ENCODE measurements at places on chromosomes 6 and 20.

DNA sequence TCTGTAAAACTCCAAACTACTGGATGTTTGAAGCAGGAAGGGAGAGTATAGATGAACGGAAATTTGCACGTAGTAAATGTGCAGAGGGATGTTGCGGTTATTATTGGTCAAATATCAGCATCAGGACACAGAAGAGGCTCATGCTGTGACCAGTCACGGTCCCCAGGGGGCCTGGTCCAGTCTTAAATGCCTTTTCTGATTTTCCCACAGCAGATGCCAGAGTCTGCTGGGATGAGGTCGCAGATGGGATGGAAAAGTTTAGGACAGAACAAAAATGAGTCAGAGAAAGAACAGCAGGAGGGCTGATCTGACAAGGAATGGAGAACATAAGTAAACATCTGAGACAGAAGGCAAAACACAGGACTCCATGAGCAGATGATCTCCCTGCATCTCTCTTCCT lies 11.7 kb upstream of the SIRPG start:
- no peak for DNase-seq

DNA sequence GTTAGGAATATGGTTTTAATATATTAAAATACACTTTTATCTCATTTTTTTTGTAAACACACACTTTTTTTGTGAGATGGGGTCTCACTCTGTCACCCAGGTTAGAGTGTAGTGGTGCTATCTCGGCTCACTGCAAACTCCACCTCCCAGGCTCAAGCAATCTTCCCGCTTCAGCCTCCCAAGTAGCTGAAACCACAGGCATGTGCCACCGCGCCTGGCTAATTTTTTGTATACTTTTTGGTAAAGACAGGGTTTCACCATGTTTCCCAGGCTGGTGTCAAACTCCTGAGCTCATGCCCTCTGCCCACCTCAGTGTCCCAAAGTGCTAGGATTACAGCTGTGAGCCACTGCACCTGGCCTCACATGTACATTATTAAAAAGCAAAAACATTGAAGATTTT lies 10.8 kb downstream of the IPCEF1 start:
- no peak for DNase-seq

- DNase-seq: no peak
Measured at GRCh38 chr6:133816171-133816570, 72.7 kb upstream of the TCF21 start.

- no peak for DNase-seq
Measured at GRCh38 chr6:149897015-149897697, 757 bp downstream of the RAET1E start.

GRCh38 chr20:59636766-59637370 lies 32.5 kb downstream of the PHACTR3 start:
- no peak for DNase-seq

- DNase-seq: no peak
Measured at GRCh38 chr6:6995328-6995727, 112.4 kb upstream of the RREB1 start.

DNA sequence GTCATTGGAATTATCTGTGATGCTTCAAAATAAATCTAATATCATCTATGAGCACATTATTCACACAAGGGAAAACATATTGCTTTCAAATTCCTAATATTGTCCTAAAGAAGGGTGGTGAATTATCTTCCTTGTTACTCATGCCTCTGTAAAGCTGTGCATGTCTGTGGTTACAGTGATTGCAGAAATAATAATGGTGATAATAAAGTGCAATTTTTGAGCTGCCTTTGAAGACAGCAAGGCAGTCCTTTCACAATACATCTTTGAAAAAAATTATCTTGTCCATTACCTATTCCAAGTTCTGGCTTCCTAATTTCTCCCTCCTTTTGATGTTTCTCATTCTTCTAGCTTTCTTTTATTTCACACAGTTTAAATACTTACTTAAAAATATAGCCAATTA lies 442.1 kb upstream of the EYS start:
- no peak for DNase-seq

DNA sequence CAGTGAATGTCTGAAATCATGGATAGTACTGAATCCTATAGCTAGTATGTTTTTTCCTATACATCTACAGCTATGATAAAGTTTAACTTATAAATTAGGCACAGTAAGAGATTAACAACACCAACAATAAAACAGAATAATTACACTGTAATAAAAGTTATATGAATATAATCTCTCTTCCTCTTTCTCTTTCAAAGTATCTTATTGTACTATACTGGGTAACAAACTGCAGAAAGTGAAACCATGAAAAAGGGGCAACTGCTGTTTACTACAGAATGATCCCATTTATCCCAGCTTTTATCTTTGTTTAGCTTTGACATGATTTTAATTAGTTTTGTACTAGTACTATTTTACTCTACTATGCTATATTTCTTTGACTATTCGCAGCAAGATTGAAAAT lies 25.8 kb downstream of the ESF1 start:
- DNase-seq: no peak

DNA sequence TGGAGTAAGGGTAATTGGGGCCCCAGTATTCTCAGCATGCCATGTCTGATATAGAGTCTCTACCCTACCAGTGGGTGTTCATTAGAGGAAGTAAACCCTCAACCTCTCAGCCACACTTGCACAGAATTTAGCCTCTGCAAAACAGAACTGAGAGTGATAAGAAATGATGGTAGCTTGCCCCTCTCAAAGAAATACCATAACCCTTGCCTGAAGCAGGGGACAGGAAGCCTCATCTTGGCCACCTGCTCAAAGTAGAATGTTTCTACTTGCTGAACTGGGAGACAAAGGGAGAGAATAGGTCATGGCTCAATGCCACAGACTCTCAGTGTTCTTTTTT lies 33.7 kb downstream of the SPTLC3 start:
- no peak for DNase-seq

DNA sequence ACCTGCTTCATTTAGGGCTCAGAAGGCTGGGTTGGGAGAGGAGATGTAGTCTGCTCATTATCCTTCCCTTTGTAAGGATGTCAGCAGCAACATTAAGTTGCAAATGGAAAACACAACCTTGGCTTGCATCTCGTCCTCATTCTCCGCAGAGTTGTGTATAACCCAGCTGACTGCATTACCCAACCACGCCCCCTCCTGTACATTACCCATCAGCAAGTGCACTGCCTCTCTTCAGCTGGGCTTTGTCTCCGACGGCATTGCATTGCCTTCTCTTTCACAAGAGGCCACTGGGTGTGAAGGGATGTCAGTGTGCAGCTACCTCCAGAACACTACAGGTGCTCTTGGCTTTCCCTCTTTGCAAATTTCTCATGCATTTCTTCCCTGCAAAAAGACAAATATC lies 128.7 kb upstream of the TSHZ2 start:
- no peak for DNase-seq

GRCh38 chr6:36128073-36128472 lies 2.2 kb upstream of the MAPK13 start:
- DNase-seq: no peak

- peak; percentile 18 for DNase-seq
Measured at GRCh38 chr6:15901141-15902115, 227.5 kb upstream of the MYLIP start.

DNA sequence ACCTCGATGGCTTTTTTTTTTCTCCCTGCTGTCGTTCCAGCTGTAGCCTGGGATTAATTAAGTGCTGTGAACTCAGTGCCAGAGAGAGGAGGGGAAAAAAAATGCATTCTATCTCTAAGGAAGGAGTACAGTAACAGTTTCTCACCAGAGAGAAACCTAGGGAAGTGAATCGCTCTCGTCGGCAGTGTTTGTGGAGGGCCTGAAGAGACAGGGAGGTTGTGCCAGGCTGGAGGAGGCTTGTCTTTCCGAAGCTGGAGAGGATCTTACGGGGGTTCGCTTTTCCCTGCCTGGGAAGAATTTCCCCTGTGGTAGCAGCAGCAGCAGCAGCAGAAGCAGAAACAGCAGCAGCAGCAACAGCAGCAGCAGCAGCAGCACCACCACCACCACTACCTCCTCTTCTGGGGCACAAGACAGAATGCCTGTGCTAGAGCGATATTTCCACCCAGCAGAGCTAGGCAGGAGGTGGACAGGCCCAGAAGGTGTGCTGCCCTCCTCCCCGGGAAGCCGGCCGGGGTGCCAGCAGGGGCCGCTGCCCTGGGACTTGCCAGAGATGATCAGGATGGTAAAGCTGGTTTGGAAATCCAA lies 186.5 kb downstream of the PDE7B start:
- DNase-seq: no peak

- DNase-seq: no peak
Measured at GRCh38 chr6:113995634-113996033, 24.7 kb upstream of the HDAC2 start.

DNA sequence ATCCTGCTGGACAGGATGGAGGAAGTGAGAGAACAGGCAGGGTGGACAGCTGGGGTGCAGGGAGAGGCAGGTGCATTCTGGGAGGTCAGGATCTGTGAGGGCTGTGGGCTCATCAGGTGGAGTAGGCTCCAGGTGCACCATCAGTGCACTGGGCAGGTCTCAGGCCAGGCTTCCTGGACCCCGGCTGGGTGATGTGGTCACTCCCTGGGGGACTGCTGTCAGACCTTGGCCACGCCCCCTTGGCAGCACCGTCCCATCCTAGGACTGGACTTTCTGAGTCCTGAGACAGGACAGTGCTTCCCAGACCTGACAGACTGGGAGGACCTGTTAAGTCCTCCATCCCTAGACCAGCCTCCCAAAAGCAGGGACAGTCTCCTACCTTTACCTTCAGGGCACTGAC lies 626.7 kb upstream of the DEFB115 start:
- no peak for DNase-seq

DNA sequence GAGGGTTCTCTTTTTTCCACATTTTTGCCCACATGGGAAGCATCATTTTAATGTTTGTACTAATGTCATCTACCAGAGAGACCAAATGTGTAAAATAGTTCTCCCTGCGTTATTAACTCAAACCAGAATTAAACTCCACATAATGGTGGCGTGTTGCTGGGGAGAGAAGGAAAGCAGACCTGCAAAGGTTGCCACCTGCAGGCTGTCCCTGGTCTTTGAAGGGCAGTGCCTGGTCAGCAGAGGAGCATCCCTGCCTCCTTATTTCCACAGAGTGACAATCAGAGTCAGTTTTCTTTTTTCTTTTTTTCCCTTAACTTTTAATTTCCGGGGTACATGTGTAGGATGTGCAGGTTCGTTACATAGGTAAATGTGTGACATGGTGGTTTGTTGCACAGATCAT lies 214.5 kb downstream of the TBX18 start:
- no peak for DNase-seq

DNA sequence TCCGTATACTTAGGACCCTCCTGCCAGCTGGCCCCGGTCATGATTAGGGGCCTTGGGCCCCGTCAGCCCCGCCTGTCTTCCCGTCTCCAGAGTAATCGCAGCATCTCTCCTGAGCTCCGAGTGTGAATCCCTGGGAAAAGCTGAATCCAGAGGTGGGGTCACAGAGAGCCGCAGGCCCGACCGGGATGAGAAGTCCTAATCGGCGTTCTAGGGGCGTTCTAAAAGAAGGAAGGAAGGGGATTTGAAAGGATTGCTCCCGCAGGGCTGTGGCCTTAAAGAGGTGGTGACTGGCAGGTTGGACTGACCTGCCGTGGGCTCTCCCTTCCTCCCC lies 371 bp downstream of the HMGN4 start:
- no peak for DNase-seq

DNA sequence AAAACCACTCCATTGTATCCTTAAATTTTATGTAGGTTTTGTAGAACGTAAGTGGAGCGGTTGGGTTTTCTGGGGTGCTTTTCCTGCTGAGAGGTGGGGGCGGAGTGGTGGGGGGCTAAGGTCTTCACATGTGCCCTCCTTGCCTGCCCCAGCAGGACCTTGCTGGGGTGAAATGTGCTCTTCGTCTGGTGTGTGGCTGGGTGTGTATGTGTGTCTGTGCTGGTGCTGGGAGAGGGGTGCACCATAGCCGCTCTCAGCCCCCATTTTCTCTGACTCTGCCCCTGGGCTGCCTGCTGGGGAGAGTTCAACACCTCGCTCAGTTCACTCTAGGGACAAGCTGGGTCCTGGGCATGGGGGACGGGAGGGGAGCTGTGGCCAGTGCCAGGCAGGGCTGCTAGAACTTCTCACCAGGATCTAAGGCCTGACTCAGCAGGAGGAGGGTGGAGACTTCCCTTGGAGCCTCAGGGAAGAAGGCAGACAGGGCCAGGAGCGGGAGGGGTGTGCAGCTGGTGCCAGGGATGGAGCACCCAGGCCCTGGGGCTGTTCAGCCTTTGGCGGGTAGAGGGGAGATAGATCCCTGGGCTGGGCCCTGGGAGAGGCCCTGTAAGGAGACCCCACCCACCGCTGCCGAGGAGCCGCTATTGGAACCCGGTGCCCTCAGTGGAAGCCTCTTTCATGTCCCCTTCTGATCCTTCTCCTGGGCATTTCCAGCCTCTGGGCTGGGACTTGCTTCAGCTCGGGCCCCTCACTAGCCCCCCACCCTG lies 4.8 kb downstream of the SOX18 start:
- no peak for DNase-seq

- DNase-seq: no peak
Measured at GRCh38 chr6:148736774-148737412, 9.9 kb upstream of the UST start.

DNA sequence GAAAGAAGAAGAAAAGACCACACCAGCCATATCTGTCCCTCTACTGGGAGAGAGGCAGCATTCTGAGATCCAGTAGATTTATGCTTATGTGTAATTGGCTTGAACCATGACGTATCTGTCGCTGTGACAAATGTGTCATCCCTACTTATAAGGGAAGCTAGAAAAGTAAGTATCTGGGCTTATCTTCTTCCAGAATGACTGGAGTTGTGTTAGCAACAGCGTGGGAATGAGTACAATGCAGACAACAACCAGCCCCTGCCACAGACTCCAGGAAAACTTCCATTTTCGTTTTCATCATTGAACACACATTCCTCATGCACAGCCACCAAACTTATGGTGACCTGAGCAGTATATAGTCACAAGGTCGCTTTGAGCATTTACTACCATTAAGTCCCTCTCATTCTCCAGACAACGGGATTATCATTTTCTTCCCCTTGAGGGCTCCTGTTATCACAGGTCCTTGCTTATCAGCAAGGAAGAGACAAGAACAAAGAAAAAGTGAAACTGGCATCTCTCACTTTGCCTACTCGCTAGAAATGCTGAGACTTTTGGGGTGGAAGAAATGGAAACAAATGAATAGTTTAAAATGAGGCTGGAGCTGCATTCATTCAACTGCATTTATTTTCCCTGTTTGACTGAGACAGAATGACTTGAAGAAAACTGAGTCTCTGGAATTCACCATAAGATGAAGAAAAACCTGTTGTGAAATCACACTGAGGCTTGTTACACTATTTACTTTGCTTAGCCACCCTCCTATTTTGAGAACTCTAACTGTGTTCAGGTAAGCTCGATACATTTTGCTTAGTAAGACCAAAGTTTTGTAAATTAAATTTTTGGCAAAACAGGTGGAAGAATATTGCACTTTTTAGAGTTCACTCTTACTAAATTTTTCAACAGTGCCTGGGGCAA lies 149.3 kb upstream of the FOXQ1 start:
- DNase-seq: no peak
